NCI-H82 (cell line): ENCODE measurements at places on chromosomes 6 and 20.
A peak's percentile ranks its signal among the peaks of the same experiment; 100 is the strongest.

DNA sequence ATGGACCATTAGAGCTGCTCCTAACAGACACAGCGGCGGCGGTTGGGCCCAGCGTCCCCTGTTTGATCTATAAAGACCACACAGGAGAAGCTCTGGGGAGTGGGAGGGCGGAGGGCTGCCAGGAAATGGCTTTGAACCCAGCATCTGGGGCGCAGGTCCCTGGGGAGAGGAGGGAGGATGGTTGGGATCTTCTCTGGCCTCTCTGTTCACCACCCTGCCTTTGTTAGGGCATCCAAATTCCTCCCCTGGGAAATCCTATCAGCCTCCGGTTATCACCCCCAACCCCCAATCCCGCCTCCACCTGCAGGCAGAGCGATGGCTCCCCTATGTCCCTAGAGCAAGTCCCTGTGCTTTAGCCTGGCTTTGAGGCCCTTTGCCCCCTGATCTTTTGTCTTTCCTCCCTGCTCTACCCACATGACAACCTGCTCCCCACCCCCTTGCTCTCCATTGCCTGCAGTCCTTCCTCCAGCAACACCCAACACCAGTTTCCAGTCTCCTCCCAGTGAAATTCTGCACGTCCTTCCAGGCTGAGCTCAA, 7.1 kb downstream of the XKR7 start:
- DNase-seq, result peak; percentile 80

- DNase-seq, result peak; percentile 21
Observed at GRCh38 chr6:34664256-34664971, 32.2 kb downstream of the ILRUN start.

DNA sequence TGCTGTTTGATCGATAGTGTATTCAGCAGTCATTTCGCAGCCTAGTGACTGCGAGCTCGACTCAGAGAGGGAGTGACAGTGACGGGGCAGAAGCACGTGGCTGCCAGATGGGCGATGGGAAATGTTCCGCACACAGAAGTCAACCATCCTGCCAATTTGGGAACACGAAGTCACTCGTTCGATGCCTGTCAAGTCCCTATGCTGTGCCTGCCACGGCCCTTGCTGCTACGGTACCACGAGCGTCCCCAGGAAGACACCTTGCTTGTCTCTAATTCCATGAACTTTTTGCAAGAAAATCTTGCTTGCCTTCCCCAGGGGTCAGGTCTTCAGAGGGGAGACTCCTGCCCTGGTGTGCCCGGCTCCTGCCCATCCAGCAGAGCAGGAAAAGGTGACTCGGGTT, 17.0 kb upstream of the STX16 start:
- DNase-seq, result no peak

DNA sequence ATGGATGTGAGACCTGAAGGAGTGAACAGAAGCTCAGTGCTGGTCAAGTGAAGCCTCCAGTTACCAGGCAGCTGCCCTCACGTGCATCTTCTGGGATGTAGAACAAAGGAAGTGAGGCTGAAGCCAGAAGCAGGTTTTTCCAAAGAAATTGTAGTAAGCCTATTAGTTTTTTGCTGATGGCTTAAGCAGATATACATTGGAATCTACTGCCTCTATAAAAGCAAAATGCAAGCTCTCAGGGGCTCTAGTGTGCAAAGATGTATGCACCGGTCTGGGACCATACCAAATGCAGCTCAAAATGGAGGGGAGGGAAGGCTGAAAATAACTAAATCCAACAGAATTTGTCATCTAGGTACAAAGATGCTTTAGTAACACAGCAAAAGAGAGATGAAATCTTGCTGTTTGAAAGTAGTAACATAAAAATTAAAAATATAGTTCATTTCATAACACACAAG, 77.0 kb downstream of the DTNBP1 start:
- DNase-seq, result no peak

DNA sequence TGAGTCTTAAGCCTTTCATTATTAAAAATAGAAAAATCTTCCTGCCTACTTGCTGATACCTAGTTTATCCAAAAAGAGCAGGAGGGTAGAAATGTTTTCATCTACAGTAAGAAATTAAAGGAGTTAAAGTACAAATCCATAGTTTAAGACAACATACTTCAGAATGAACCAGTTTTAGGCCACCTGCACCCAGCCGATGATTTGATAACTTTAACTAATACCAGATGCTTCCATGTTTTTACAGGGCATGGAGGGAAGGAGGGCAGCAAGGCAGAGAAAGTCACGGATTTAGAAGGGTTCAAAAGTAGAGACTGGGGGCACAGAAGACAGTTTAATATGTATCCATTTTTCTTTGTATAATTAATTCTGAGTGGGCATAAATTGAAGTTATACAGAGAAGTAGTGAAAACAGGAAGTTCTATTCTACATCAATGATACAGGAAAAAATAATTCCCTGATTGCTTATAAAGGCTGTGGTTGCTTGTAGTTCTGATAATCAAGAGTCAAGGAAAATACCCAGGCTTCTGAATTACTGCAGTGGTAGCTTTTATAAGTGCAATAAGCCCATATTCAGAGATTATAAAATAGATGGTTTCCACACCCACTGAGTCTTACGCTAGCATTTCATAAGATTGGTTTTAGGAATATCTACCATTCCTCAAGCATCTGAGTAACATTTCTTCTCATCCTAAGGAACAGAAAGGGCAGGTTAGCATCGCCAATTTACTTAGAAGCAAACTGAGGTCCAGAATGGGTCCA, 72.0 kb downstream of the GMDS start:
- no peak for DNase-seq

- DNase-seq, result no peak
Observed at GRCh38 chr6:38337819-38338465, 301.8 kb downstream of the BTBD9 start.

DNA sequence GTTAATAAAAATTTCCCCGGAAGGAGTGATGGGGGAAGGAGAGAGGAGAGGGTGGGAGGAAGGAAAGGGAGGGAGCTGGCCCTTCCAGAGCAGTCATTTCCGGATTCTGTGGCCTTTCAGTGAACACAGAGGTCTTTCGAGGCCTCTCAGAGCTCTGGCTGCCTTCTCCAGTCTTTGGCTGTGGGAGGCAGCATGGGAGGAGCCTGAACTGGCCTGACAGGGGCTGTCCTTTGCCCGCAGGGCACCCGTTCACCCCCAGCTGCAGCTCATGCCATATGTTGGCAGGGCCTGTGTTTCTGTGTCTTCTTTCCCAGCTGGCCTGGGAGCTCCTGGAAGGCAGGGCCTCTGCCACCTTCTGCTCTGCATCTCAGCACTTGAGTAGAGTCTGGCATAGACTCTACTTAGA, 95.5 kb downstream of the PPP1R14C start:
- no peak for DNase-seq
